Suppressor macrophage (primary cell): ENCODE measurements at places on chromosomes 7 and 10.
A peak's percentile ranks its signal among the peaks of the same experiment; 100 is the strongest.

DNA sequence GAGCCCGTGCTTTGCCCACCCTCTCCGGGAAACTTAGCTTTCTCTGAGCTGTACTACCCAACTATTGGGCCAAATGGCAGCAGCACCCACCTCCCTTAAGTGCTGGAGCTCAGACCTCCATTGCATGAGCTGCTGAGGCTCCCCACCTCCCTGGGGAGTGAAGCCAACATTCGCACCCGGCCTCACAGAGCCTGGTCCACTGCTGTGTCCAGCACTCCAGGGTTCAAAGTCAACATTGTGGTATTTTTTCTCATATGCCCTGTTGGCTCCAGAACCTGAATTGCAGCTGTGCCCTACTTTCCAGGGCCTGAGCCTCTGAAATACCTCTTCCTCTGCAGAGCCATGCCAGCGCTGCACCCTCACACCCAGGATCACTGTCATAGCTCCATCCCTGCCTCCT lies 29.7 kb downstream of the ITGA8 start:
- DNase-seq: no peak

DNA sequence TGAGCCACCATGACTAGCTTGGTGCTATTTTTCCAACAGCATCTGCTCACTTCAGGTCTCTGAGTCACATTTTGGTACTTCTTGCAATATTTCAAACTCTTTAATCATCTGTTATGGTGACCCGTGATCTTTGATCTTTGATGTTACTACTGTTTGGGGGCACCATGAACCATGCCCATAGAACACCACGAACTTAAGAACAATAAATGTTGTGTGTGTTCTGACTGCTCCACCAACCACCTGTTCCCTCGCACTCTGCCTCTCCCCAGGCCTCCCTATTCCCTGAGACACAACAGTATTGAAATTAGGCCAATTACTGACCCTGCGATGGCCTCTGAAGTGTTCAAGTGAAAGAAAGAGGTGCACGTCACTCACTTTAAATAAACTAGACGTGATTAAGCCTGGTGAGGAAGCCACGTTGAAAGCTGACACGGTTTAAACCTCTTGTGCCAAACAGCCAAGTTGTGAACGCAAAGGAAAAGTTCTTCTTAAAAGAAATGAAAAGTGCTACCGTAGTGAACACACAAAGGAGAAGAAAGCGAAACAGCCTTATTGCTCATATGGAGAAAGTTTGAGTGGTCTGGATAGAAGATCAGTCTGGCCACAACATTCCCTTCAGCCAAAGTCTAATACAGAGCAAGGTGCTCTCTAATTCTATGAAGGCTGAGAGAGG lies 27.2 kb upstream of the ATP6V0A4 start:
- no peak for DNase-seq

DNA sequence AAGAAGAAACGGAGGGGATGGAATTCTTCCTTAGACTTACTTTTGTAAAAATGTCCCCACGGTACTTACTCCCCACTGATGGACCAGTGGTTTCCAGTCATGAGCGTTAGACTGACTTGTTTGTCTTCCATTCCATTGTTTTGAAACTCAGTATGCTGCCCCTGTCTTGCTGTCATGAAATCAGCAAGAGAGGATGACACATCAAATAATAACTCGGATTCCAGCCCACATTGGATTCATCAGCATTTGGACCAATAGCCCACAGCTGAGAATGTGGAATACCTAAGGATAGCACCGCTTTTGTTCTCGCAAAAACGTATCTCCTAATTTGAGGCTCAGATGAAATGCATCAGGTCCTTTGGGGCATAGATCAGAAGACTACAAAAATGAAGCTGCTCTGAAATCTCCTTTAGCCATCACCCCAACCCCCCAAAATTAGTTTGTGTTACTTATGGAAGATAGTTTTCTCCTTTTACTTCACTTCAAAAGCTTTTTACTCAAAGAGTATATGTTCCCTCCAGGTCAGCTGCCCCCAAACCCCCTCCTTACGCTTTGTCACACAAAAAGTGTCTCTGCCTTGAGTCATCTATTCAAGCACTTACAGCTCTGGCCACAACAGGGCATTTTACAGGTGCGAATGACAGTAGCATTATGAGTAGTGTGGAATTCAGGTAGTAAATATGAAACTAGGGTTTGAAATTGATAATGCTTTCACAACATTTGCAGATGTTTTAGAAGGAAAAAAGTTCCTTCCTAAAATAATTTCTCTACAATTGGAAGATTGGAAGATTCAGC lies 158.7 kb upstream of the LANCL2 start:
- DNase-seq: no peak

- DNase-seq: no peak
Measured at GRCh38 chr10:128896963-128897362, 570.1 kb upstream of the MGMT start.

GRCh38 chr10:119162452-119163092 lies 2.9 kb downstream of the SFXN4 start:
- DNase-seq: no peak

DNA sequence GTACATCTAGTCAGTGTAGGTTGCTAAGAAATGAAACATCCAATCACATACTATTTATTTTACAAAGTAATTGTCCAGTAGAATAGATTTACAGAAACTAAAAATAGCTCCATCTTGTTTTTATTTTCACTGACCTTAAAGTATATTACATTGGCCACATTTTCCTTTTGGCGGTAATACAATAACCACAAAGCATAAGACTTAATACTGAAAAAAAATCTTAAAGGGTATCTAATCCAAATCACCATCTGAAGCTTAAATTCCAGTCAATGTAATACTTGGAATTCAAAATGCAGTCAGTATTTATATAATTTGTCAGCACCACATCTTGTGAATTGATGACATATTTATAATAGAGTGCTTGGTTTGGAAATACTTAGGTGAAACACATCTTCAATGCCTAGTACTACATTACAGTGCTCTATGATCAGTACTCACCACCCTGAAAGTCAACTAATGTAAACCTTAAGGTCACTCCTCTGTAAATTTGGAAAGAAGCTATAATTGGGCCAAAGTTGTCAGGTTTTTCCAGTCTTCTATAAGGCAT lies 8.9 kb downstream of the ANKMY2 start:
- no peak for DNase-seq

DNA sequence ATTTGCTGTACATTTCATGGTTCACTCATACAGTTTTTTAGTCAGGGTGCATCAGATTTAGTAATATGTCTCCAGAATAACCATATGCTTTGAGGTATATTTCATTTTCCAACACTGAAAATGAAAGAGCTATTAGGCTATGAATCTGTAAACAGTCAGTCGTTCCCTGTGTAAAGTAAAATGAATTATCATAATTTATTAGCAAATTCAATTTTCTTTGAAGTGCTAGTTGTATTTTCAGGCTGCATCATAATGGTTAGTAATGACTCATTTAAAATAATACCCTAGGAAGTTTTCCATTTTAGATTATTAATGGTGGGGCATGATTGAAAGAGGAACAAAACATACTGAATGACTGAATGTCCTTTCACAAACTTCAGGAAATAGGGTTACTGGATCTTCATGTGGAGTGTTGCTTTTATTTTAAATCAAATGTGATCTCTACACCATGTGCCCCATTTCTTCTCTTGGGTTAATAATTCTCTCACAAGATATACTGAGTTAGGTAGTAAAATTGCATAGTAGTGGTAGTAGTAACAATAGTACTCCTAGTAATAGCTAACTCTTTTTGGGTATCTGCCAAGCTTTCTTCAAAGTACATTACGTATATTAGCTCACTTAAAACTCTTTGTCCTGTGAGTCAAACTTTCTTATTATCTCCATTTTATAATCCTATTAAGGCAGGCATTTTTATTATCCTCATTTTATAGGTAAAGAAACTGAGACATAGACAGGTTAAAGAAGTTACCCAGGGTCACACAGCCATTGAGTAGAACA lies 476.5 kb downstream of the SUGCT start:
- no peak for DNase-seq

- no peak for DNase-seq
Measured at GRCh38 chr7:113562242-113562641, 356.6 kb downstream of the PPP1R3A start.

- DNase-seq: no peak
Measured at GRCh38 chr7:135745703-135746312, 2.8 kb downstream of the FAM180A start.

DNA sequence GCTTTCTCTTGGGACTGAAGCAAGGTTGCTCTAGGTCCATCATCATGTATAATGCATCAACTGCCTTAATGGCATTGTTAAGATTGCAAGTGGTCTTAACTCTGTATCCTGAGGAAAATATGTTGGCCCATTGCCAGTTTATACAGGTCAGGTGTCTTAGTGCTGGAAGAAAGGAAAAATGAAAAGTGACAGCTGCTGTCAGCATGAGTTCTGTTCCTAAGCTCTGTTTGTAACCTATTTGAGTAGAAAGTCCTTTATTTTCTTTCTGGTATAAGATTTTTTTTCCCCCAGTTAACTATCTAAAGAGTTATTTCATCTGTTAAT lies 127.2 kb downstream of the SRI start:
- no peak for DNase-seq

- DNase-seq: no peak
Measured at GRCh38 chr10:35213699-35214098, 87.1 kb downstream of the CREM start.

DNA sequence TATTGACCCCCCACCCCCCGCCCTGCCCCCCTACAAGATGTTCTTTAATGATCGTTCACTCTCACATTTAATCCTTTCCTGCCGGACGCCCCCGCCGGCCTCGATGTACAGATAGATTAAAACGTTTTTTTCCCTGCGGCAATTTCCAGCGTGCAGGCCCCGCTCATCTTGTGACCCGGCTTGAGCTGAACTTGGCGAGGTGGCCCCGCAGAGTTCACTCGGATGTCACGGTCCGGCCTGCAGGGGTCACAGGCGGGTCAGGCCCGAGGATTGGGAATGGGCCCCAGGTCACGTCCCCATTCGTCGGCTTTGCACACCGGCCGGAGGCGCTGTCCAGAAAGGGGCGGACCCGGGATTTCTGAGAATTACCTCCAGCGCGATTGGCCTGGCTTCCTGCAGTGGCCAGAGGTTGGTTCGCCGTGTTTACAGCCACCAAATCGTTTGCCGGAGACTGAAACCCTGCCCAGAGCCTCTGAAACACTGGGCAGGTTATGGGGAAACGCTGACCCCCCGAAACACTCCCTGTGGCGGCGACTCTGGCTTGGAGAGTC lies 1.9 kb upstream of the CYP26A1 start:
- DNase-seq: peak; percentile 53

DNA sequence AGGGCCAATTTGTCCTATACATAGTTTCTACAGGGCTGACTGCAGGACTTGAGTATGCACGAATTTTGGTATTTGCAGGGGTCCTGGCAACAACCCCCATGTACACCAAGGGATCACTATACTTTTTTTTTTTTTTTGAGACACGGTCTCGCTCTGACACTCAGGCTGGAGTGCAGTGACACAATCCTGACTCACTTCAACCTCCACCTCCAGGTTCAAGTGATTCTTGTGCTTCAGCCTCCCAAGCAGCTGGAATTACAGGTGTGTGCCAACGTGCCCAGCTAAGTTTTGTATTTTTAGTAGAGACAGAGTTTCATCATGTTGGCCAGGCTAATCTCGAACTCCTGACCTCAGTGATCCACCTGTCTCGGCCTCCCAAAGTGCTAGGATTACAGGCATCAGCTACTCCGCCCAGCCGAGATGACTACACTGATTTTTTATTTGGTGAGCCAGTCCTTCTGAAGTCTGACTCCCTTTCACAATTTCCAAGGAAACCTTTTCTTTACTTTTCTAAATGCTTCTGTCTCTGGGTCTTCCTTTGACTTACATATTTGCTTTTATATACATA lies 19.8 kb downstream of the CFAP70 start:
- DNase-seq: no peak

DNA sequence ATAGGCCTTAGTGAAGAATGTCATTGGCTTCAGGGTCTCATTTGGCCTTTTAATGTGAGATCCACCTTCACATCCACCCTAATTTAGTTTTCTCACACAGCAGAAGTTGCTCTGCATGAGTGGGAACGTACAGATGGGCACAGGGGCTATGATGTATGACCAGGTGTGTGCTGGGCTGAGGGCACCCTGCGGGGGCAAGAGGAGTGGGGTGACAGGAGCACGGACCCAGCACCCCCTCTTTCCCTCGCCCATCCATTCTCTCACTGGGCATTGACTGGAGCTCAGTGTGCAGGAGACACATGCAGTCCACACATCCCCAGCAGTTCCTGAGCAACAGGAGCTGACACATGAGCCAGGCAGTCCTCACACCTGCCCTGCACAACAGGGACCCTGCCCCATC lies 95.1 kb upstream of the PPP2R2D start:
- DNase-seq: no peak

DNA sequence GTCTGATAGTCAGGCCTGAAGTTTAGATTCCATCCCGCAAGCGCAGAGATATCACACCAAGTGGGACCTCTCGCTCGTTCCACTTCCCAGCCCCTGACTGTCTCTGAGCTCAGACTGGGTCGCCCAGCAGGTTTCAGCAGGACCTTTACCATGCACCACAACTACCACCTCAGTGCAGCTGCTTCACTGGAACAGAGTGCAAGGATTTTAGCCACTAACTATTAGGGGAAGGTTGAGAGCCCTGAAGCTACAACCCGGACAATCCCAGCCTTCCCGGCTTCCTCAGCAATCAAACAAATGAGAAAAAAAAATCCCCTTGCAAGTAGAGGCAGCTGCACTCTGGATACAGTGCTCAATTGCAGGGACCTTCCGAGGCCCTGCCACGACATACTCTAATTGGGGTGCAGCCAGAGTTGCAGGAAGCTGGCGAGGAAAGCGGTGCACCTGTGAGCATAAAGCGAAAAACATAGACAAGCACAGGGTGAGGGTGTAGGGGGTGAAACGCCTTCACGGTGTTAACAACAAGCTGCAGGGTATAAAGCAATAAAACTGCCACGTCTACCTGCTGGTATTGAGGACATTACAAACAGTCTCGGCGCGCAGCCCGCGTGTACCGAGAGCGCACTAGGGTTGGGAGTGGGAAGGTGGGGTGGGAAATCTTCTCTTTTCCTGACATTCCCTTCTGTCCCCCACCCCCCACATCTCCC lies 2.6 kb upstream of the DLX6 start:
- DNase-seq: no peak

DNA sequence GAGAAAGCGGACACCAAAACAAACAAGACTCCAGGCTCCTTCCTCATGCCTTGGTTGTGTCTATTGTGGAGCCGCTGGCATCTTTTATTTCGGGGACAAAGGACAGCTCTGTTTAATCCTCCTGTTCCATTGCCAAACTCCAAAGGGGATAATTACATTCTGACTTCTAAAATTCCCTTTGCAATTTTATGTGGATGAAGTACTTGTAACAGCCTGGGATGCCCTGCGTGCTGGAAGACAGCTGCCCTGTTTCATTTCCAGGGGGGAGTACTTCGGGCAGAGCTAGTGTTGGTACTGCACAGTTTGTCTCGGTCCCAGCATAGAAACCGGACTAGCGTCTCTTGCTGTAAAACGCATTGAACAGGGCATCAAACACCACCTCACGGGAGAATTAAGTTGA lies 90.9 kb downstream of the BAMBI start:
- no peak for DNase-seq
